ENCODE measurements at places on chromosomes 13 and 19. TPM values are rescaled to one million over a fixed set of nuclear protein-coding genes. Genes with fewer than 3 reads are reported as not detected.

DNA sequence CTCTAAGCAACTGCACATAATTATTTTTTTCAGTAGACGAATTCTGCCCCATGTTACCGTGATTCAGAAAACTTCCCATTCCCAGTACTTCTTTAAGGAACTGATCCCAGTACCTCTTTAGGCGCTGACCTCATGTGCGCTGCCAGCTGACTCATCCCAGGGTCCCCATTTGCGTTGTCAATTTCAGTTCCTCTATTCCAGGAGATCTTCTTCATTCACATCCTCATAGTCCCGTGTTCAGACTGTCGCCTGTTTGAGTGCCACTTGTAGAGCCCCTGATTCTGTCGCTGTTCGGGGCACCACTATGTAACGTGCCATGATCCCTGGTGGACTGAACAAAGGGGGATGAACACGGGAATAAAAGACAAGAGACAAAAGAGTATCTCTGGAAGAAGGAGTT lies 16.4 kb downstream of the FPR3 start:
- no peak overlapping the region for H3K27ac ChIP-seq
- no peak overlapping the region for H3K4me3 ChIP-seq
- no peaks in the 10 kb centered on the region for H3K36me3 ChIP-seq
- no peaks in the 10 kb centered on the region for H3K27me3 ChIP-seq
- H3K4me1 ChIP-seq: no peaks in the 10 kb centered on the region
- DNase-seq: no peak

CD22 gene
- total RNA-seq: 7.1 TPM

- H3K4me3 ChIP-seq: no peak overlapping the region
- H3K4me1 ChIP-seq: no peaks in the 10 kb centered on the region
- DNase-seq: no peak
- no peaks in the 10 kb centered on the region for H3K36me3 ChIP-seq
Measured at GRCh38 chr13:94464771-94465170, 14.7 kb downstream of the DCT start.

GRCh38 chr19:7224209-7224686 lies 70.0 kb downstream of the INSR start:
- no peak for DNase-seq
- H3K27me3 ChIP-seq: no peaks in the 10 kb centered on the region
- H3K4me3 ChIP-seq: no peak overlapping the region
- no peaks in the 10 kb centered on the region for H3K36me3 ChIP-seq
- H3K4me1 ChIP-seq: peaks cover 5% of the 10 kb centered on the region
- H3K27ac ChIP-seq: no peak overlapping the region

GRCh38 chr19:47157431-47158321 lies 27.0 kb downstream of the SAE1 start:
- H3K27ac ChIP-seq: peak overlapping the region; percentile 68
- DNase-seq: peak; percentile 53

DNA sequence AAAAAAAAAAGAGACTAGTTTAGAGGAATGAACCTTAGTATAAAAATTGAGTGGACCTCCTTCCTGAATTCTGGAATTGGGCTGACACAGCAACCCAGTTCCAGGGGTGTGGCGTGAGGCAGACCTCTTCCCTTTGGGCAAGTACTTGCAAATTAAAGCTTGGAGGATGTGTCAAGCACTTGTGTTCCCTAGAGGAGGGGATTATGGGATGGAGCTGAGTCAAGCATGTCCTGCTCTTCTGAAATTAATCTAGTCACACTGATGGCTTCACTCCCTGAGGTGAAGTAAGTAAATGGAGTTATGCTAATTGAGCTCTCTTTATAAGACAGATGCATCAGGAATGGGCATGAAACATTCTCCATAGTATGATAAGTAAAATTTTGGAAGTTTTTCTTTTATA lies 107.7 kb upstream of the HTR2A start:
- no peaks in the 10 kb centered on the region for H3K4me1 ChIP-seq
- H3K27me3 ChIP-seq: no peaks in the 10 kb centered on the region
- no peak overlapping the region for H3K4me3 ChIP-seq
- no peaks in the 10 kb centered on the region for H3K36me3 ChIP-seq

C19orf38 gene
- total RNA-seq: 0.79 TPM

DNA sequence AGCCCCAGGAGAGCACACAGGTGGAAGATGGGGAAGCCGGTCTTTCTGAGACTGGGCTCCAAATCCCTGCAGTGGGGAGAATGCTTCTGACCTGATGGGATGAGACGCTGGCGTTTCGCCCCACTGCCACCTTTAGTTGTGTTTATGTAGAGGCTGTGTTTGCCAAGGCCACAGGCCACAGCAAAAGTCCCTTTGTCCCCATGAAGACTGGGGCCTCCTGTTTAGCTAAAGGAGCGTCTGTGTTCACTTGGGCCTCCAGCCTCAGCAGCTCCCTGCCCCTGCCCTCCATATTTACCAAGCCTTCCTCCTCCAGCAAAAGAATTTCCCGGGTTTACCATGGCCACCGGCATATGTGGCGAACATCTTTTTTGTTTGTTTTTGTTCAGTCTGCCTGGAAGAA lies 10.4 kb upstream of the KLK14 start:
- H3K4me3 ChIP-seq: no peak overlapping the region
- no peak overlapping the region for H3K27ac ChIP-seq
- H3K36me3 ChIP-seq: peaks cover 5% of the 10 kb centered on the region

DNA sequence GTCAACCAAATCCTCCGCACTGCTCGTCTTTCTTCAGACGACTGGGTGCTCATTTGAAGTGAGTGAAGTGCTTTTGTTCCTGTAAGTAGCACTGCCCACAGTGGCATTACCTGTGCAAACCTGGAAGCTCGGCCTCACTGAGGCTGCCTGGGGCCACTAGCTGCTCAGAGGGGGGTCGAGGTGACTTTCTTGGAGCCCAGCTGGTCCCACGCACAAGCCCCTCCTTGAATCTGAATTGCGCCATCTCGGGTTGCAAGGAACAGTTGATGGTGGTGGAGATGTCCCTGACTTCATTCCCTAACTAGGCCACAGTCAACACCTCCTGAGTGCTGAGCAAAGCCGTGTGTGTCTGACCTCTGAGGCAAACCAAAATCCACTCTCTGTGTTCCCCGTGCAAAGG lies 79.3 kb upstream of the GPR183 start:
- H3K4me1 ChIP-seq: peaks cover 81% of the 10 kb centered on the region
- peak overlapping the region; percentile 81 for H3K27ac ChIP-seq
- no peak overlapping the region for H3K4me3 ChIP-seq

- no peak for DNase-seq
- no peaks in the 10 kb centered on the region for H3K36me3 ChIP-seq
- no peaks in the 10 kb centered on the region for H3K4me1 ChIP-seq
- no peak overlapping the region for H3K4me3 ChIP-seq
- H3K27ac ChIP-seq: no peak overlapping the region
- H3K27me3 ChIP-seq: no peaks in the 10 kb centered on the region
Measured at GRCh38 chr13:83941701-83942335, 59.5 kb upstream of the SLITRK1 start.

MEX3D gene
- 4.3 TPM for total RNA-seq

DNA sequence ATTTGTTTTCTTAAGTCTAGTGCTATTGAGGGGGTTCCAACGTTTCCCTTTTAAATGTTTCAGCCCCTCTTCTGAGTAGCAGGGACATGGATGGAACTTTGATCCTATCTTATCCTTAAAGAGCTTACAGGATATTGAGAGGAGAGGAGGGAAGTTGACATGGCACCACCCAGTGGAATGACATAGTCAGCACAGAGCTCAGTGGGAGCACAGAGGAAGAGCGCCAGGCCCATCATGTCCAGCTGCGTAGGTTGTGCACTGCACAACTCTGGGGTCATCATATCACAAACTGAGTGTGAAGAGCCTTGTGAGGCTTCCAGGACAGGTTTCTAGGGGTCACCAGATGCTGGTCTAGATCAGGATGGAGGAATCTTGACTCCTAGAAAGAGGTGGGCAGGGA lies 4.6 kb upstream of the CDC42EP5 start:
- no peak for DNase-seq
- peaks cover 36% of the 10 kb centered on the region for H3K27me3 ChIP-seq
- no peak overlapping the region for H3K4me3 ChIP-seq
- no peaks in the 10 kb centered on the region for H3K4me1 ChIP-seq
- H3K36me3 ChIP-seq: no peaks in the 10 kb centered on the region

ZNF763 gene
- total RNA-seq: 0.98 TPM

GRCh38 chr13:32748305-32748704 lies 162.1 kb downstream of the PDS5B start:
- no peak overlapping the region for H3K27ac ChIP-seq
- H3K27me3 ChIP-seq: no peaks in the 10 kb centered on the region
- H3K4me3 ChIP-seq: no peak overlapping the region
- no peaks in the 10 kb centered on the region for H3K36me3 ChIP-seq
- H3K4me1 ChIP-seq: no peaks in the 10 kb centered on the region
- DNase-seq: no peak
